T-helper 1 cell (primary cell): ENCODE measurements at places on chromosomes 1 and 21.

DNA sequence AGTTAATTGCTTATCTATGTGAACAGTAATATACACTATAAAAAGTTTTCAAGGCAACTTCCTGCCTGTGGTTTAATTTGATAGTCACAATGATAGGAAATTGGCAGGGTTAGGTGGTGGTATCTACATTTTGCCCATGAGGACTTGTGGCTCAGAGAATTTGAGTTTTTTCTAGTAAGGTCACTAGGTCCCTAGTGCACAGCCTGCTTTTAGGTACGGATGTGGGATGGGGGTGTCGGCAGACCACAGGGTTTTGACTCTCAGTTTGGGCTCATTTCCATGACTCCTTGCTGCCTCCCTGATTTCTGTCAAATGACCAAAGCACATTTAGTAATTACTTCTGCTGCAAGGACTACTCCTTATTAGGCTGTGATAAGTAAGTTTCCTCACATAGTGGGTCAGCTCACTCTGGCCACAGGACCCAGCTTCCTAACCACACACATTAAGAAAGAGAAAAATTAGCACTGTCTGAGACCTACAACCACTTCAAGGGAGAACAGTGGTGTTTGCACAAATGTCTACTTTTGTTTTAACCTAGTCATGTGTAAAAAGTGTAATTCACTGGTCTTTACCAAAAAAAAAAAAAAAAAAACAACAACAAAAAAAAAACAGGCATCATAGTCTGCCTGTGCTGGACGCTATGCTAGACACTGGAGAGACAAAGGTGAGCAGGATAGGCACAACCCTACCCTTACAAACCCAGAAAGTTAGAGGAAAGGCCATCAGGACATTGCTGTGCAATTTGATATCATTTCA lies 43.7 kb downstream of the MRPL39 start:
- DNase-seq: peak; percentile 10

- no peak for DNase-seq
These were observed 29.3 kb downstream of the AK2 start for GRCh38 chr1:33007190-33008050.

- no peak for DNase-seq
These were observed 1598.9 kb downstream of the PLA2G4A start for GRCh38 chr1:188427642-188428041.

DNA sequence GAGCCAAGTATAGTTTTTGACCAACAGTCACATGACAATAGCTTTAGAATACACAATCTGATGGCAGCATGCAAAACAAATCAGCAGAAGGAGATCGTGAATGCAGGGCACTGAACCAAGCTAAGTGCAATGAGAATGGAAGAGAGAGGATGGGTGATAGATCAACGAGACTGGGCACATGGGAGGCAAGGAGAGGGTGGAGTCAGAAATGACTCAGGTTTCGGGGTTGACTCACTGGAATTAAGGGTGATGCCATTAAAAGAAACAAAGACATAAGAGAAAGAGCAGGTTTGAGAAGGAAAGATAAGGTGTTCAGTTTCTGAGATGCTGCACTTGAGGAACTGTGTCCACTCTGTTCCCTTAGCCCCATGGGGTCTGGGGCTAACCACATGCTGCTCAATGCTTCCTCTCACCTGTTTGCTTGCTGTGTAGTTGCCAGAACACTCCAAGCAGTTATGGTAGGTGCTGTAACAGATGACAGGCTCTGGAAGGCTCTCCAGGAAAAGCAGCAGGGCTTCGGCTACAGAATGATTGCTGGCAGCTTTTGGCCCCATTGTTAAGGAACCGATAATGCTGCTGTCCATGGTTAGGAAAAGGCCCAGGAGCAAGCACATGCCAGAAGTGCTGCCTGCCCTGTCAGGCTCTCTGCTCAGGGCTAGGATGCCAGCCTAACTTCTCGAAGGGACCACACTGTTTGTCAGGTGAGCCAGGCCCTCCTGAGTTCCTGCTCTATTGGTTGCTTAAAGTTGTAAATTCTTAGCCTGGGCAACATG lies 6.1 kb upstream of the MTF1 start:
- DNase-seq: peak; percentile 33

GRCh38 chr1:101798417-101798816 lies 198.3 kb downstream of the OLFM3 start:
- no peak for DNase-seq

GRCh38 chr1:205991237-205991636 lies 12.0 kb downstream of the RAB7B start:
- no peak for DNase-seq

DNA sequence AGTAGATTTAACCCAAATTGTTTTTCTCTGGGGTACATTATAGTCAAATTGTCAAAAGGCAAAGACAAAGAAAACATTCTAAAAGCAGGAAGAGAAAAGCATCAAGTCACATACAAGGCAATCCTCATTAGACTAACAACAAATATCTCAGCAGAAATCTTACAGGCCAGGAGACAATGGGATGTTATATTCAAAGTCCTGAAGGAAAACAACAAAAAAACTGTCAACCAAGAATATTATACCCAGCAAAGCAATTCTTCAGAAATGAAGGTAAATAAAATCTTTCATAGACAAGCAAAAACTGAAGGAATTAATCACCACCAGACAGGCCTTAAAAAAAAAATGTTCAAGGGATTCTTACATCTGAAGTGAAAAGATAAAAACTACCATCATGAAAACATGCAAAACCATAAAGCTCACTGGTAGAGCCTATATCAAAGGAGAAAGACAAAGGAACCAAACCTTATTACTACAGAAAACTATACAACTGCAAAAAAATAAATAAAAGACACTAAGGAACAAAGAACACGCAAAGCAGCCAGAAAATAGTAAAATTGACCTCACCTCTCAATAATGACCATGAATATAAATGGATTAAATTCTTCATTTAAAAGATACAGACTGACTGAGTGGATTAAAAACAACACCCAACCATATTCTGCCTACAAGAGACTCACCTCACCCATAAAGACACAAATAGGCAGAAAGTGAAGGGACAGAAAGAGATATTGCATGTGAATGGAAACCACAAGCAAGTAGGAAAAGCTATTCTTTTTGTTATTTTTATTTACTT lies 113.8 kb upstream of the ZC3H11B start:
- no peak for DNase-seq

DNA sequence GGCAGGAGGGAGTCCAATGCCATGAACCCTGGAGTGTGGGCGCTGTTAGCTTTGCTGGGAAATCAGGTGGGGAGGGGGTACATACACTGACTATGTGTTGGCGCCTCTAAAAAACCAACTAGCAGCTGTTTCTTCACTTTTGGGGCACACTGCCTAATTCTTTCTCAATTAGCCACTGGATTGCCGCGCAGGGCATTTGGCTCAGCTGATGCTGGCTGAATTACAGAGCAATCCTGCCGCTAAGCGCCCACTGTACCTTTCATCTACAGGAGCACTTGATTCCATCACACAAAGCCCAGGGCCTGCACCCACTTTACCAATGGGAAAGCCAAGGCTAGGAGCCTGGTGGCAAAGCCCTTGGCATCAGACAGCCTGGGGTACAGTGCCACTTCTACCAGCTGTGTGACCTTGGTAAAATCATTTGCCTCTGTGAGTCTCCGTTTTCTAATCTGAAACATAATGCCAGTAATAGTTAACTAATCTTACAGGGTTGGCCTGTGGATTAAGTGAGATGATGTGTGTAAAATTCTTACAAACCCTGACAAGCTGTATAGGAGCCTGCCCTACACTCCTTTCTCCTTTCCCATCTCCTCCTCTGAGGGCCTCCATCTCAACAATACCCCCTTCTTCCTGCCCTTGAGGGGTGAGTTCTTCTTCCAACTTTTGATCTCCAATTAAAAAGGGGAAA lies 59.0 kb downstream of the UBE2T start:
- DNase-seq: no peak

- DNase-seq: no peak
These were observed 43.1 kb downstream of the CAPN2 start for GRCh38 chr1:223755432-223755792.

GRCh38 chr1:71104417-71104816 lies 23.6 kb upstream of the ZRANB2 start:
- DNase-seq: no peak

- no peak for DNase-seq
These were observed 57.9 kb upstream of the KCNE2 start for GRCh38 chr21:34305605-34306604.

DNA sequence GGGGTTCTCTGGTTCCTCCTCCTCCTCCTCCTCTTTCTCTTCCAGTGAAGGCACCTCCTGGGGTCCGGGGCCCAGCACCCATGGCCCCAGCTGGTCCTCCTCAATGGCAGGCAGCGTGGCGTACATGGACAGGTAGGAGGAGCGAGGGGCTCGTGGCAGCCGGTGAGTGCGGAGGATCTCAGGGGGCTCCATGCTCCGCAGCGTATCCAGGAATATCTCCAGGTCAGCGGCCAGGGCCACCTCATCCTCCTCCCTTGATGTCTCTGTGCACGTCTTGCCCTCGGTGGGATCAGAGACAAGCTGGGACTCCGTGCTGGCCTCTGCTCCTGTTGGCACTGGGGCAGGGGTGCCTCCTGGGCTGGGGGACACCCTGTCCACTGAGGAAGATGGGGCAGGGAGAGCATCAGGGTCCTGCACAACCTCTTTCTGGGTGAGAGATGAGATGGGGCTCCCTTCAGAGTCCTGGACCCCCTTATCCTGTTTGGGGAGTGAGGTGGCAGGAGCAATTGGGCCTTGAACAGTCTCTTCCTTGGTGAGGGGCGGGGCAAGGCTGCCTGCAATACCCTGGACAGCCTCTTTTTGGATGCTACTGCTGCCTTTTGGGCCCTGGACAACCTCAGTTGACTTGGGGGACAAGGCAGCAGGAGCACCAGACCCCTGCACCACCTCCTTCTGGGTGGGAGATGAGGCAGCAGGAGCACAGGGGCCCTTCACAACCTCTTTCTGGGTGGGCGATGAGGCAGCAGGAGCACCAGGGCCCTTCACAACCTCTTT lies 9.6 kb downstream of the CRYBG2 start:
- DNase-seq: no peak

DNA sequence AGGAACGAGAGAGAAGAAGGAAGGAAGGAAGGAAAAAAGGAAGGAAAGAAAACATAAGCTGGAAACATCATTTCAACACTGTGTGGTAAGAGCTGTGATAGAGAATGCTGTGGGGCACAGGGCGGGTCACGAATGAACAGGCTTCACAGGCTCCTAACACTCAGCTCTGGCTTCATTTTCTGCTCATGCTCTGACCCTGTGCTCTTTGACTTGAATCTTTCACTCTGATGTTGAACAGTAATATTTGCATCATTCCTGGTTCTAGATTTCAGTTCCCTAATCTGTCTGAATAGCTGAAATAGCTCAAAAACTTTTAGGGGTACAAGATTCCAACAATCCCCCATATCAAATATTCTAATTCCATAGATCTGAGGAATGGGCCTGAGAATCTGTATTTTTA lies 207.3 kb downstream of the LHX8 start:
- DNase-seq: no peak

- DNase-seq: no peak
These were observed 37.5 kb upstream of the HOOK1 start for GRCh38 chr1:59776960-59777852.

GRCh38 chr1:24253571-24253970 lies 65.6 kb upstream of the GRHL3 start:
- no peak for DNase-seq

GRCh38 chr1:196002906-196003305 lies 605.3 kb downstream of the KCNT2 start:
- no peak for DNase-seq

DNA sequence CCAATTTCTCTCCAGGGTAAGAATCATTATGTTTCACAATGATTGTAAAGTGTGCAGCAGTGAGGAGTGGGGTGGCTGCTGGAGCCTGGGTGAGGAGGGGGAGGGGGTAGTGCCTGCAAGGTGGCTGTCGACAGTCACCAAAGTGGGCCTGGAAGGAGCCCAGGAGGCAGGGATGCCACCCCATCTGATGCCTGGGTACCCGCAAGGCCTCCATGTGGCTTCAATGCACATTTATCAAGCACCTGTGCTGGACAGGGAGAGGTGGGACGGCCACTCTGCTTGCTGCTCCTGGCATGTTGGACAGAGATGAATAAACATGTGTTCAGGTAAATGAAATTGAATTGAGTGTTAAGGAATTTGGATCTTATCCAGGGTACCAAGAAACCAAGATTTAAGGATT lies 78.8 kb upstream of the DISP3 start:
- DNase-seq: no peak

DNA sequence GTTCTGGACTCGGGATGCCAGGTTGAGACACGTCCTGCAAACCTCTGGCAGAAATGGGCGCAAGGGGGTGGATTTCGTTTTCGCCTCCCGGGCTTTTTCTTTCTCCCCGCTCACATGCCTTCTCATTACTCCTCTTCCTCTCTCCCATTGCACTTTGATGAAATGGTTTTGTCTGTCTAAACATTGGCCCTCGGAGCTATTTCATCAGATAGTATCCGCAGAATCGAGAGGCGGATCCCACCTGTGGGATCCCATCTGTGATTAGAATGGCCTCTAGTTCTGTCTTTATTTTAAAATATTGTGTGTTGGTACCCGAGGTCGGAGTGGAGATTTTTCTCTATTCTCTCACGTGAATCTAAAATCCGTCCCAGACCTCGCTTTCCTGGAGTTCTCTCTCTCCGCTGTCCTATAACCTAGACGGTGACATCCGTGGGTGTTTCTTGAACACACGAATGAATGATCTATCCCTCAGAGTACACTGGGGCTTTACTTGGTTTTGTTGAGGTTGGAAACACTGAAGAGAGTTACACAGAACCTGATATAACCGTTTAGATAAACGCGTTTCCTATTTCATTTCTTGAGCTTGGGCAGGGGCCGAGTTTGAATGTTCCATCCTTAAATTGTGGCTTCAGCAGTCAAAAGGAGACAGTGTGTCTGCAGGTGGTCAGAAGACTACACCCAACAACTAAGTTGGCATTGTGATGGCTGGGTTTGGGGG lies 2.0 kb downstream of the EDARADD start:
- DNase-seq: no peak

GRCh38 chr1:3732434-3733093 lies 19.7 kb upstream of the CCDC27 start:
- DNase-seq: no peak

GRCh38 chr21:22892028-22892427 lies 1893.8 kb downstream of the NCAM2 start:
- no peak for DNase-seq

GRCh38 chr21:18893406-18893805 lies 489.8 kb upstream of the TMPRSS15 start:
- DNase-seq: no peak

DNA sequence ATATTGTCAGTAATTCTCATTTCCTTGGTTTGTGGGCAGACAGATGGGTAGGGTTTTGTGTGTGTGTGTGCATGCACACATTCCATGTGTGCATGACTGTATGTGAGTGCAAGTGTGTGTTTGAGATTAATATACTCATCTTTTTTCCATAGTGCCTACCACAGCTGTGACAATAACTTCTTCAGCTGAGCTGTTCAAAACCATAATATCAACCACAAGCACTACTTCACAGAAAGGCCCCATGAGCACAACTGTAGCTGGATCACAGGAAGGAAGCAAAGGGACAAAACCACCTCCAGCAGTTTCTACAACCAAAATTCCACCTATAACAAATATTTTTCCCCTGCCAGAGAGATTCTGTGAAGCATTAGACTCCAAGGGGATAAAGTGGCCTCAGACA lies 149.3 kb downstream of the ADGRL2 start:
- DNase-seq: no peak

- DNase-seq: no peak
These were observed 4.2 kb downstream of the MANEAL start for GRCh38 chr1:37797750-37798345.
